ENCODE measurements at places on chromosomes 5 and 9.

GRCh38 chr5:135921388-135921787, 25.7 kb upstream of the IL9 start:
- DNase-seq, result no peak

- no peak for DNase-seq
These were observed 116.5 kb upstream of the LHFPL2 start for GRCh38 chr5:78765116-78765515.

DNA sequence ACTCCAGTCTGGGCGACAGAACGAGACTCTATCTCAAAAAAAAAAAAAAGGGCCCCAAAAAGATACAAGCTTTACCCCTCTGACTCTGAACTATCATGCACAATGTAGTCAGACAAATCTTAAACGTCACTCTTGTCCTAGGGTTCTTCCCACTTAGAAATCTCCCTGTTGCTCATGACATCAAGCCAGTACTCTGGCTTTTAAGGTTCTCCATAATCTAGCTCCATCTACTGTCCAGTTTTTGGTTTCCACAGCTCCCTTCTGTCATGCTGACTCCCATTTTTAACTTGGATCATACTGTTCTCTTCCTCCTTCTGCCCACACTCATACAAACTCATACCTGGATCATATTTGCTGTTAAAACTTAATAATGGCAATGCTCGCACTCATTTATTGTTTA, 156.7 kb upstream of the TLX3 start:
- DNase-seq, result no peak

GRCh38 chr9:91056917-91057316, 255.3 kb downstream of the SYK start:
- DNase-seq, result no peak

DNA sequence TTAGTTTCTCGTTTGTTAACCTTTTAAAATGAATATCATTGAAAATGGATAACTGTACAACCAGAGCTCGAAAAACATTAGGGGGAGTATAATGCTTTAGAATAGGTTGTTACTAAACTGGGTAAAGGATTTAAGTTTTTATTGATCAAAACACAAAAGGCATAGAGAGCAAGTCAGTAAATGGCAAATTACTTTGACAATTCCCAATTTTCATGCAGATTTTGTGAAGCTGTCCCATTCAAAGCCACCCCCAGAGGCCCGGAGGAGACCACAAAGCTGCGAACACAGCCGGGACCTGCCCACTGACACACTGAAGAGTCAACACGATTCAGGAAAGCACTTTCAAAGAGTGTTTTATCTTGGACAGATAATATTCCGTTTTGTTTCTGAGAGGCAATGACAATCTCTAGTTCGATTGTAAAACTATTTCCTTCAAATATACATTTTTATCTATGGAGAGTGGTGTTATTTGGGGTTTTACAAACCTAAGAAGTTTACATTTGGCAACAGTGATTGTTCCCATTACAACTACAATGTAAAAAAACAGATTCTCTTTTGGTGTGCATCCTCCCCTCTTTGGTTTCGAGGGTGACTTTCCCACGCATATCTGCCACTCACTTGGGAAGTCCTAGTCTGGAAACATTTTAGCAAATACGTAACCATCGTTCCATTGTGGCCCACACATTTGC, 182.6 kb upstream of the TBCA start:
- no peak for DNase-seq

- no peak for DNase-seq
These were observed 3.7 kb downstream of the GSN start for GRCh38 chr9:121271368-121272341.

- DNase-seq, result no peak
These were observed 91.1 kb downstream of the BASP1 start for GRCh38 chr5:17308326-17309065.

DNA sequence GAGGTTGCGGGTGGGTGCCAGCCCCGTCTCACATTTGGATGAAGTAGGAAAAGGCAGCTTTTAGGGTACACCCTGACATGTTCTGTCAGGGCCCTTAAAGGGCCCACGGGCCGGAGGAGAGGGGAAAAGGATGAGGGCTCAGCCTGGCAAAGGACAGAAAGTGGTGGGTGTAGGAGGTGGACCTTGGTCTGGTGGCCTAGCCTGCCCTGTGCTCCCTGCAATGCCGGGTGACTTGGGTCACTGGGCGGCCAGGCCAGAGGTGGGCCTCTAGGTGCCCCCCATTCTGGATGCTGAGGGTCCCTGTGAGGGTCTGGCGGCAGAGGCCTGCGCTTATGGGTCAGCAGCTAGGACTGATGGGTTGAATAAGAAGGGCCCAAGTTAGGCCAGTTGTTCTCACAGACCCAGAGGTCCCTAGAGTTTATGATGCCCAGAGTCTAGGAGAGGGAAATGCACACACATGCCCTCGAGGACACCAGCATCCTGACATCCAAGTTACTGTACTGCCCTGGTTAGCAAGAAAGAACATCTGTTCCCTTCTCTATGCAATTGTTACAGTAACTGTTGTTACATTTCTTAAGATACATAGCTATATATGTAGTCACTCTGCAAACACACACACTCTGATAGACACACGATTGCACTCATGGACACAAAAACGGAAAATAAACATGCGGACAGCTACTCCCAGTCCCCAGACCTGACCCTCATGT, 12.5 kb downstream of the TRIM7 start:
- no peak for DNase-seq

DNA sequence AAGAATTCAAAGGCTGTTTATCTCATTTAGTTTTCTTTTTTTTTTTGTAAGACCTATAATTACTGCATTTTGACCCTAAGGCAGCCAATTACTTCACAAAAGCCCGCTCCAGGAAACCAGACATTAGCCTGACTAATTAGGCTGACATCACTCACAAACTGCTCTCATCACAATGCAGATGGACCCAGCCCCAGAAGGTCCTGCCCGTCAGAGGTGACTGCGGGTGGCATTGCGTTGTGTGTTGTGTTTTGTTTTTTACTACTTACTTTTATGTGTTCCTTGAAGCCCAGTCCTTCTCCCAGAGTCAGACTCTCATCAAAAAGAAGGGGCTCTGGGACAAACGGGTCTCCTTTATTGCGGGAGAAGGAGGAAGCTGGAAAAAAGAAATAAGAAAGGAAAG, 172.2 kb downstream of the HSD17B3 start:
- no peak for DNase-seq

DNA sequence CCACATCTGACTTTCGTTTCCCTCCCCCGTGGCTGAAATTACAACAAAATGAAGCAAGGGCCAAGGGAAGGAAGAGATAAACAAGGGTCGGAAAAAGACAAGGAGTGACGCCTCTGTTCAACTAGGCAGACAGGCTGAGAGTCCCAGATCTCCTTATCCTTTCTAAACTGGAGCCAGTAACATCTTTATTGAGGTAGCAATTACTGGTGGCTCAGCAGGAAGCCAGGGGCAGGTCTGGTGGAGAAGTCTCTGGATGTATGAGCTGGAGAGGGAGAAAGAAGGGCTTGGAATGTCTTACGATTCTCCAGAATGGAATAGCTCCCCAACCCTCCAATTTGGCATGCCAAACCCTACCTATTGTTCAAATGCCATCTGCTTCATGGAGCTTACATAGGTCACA, 190.8 kb upstream of the BRINP1 start:
- DNase-seq, result no peak

DNA sequence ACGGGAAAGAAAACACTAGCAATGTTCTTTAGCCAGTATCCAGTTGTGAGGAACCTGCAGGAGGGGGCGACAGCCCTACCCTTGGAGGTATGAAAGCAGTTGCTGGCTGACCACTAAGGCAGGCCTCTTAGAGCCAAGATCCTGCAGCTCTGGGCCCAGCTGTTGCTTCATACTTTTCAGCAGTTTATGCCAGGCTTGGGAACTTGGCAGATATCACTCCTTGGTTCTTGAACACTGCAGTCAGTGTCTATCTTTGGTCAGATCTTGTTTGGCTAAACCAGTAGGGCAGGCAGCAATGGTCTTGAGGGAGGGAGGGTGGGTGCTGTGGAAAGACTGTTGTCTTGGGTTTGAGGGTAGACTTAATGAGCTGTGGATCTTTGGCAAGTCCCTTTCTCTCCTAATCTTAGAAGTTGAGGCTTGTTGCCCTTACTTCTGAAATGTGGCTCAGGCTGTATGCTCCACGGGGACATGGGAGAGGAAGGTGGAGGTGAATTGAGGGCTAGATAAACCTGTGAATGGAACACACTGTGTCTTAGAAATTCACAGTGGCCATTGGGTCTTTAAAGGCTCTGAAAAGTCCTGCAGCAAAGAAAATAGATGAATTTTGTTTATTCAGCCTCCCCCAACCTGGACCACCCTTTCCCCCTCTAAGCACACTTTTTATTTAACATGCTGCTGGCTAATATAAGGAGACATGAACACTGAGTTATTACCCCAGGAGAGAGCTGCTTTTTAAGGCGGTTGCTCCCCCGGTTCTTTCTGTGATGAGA, 37.5 kb downstream of the ZNF618 start:
- DNase-seq, result no peak

GRCh38 chr9:36135741-36136271, 727 bp upstream of the GLIPR2 start:
- DNase-seq, result no peak

DNA sequence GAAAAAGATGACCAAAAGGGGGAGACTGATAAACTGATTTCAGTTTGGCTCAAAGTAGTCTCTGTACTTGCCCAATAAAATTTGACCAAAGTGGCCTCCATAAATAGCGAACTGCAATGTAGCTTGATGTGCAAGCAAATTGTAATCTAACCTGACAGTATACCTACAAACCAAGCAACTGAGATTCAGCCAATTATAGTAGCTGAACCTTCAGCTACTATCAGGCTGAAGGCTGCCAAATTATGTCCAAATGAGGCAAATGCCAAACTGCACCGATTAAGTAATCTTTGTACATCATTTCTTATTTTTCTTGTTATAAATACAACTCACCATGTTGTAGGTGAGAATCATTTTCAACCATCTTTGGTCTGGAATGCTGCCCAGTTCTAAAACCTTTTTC, 390.6 kb downstream of the CDH9 start:
- DNase-seq, result no peak

- no peak for DNase-seq
These were observed 216.9 kb downstream of the AUH start for GRCh38 chr9:91144769-91145168.

DNA sequence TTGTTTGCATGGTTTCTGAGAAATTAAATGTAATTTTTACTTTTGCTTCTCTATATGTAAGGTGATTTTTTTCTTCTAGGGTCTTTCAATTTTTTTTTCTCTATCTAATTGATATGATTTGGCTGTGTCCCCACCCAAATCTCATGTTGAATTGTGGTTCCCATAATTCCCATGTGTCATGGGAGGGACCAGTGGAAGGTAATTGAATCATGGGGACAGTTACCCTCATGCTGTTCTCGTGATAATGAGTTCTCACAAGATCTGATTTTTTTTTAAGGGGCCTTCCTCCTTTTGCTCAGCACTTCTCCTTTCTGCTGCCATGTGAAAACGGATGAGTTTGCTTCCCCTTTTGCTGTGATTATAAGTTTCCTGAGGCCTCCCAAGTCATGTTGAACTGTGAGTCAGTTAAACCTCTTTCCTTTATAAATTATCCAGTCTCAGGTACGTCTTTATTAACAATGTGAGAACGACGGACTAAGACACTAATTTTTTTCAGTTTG, 150.8 kb downstream of the MTRR start:
- DNase-seq, result no peak

Data from naive thymus-derived CD8-positive, alpha-beta T cell (primary cell).